ENCODE measurements at places on chromosomes 2 and 18.

GRCh38 chr2:148971547-148971946, 67.0 kb upstream of the LYPD6B start:
- no peak for DNase-seq

- DNase-seq, result no peak
Observed at GRCh38 chr2:47161475-47161874, 6.4 kb upstream of the STPG4 start.

- no peak for DNase-seq
Observed at GRCh38 chr2:15967415-15968279, 27.3 kb downstream of the MYCN start.

DNA sequence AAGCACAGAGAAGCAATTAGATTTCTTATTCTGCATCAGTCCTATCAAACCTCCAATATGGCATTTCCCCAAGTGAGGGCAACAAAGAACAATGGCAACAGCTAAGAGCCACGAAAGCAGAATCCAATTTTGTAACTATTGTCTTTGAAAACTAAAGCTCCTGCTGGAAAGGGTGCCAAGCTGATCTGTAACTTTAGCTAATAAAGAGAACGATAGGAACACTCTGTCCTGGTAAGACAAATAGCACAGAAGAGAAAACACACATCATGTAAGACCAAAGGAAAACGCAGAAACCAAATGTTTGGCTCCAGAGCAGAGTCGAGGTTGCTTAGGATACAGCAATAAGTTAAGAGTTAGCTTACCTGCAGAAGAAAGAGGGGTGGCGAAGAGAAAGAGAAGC, 160.5 kb downstream of the STK39 start:
- DNase-seq, result no peak

GRCh38 chr2:186031229-186031628, 292.6 kb downstream of the FSIP2 start:
- no peak for DNase-seq

GRCh38 chr2:37902991-37903390, 22.1 kb upstream of the RMDN2 start:
- DNase-seq, result no peak

DNA sequence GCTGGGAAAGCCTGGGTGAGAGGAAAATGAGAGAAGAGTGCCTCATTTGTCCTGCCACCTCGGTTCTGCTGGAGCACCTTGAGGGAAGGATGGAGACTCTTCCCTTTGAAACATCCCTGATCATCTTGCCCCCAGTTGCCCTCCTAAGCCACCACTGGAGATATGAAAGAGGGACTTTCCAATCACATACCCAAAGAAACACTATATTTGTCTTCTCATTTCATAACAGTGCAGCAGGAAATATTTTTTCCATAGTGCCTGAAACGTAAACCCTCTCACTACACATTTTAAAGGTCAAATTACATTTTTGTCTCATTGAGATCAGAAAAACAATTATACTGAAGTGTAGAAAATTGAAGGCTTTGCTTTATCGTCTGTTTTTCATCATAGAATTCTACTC, 63.3 kb downstream of the KCTD18 start:
- no peak for DNase-seq

- no peak for DNase-seq
Observed at GRCh38 chr2:130785466-130786055, 30.2 kb downstream of the AMER3 start.

DNA sequence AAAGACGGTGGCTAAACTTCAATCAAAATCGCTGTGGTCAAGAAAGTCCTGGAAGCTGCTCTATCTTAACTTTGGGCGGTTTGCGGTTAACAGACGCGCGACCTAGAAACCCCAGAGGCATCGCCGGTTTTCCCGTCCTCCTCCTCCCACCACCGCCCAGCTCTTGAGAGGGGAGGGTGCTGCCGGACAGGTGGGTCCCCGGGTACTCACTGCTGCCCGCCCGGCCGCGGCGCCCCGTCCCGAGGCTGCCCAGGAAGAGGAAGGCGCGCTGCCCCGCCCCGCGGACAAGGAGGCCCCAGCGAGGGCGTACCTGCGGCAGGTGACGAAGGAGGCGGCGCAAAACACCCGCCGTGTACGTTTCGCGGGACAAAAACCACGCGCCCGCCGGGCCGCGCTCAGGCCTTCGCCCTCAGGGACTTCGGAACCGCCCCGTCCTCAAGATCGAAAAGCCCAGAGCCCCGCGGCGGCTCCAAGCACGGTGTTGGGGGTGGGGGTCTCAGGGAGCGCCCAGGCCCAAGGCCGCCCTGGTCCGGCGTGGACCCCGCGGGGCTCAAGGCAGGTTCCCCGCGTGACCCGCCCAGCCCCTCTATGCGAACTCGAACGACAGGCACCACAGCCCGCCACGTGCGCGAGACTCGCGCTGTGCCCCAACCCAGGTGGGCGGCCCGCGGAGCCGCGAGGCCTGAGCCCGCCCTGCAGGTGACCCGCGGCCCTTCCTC, at the start of gene SH3YL1:
SH3YL1 (minus strand) TSS at position 259 of the 719 bp plus-strand sequence; CDS start at position 211, 48 bp downstream.
- peak; percentile 85 for DNase-seq

GRCh38 chr18:76489081-76489480, 6.0 kb downstream of the ZNF516 start:
- no peak for DNase-seq

- DNase-seq, result no peak
Observed at GRCh38 chr2:152555048-152555447, 162.2 kb downstream of the PRPF40A start.

DNA sequence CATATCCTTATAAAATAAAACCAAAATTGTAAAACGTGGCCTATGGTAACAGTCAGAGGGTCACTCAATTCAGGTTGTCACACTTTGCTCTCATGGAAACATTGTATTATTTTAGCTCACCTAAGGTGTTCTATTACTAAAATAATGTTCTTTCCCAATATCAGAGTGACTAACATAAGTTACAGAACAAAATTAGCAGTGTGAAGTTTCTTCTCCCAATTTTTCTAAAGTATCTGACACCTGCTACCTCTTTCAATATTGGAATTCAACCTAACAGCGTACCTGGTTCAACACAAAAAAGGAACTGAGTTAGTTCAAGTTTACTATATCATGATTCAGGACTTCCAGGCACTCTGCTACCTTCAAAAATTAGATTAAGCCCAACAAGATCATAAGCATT, 190.4 kb downstream of the ZEB2 start:
- no peak for DNase-seq
